ENCODE measurements at places on chromosomes 4 and X.
A peak's percentile ranks its signal among the peaks of the same experiment; 100 is the strongest.

- no peak for DNase-seq
Observed at GRCh38 chr4:112173593-112174558, 28.6 kb downstream of the FAM241A start.

- no peak for DNase-seq
Observed at GRCh38 chrX:1673337-1673736, 58.5 kb downstream of the ASMT start.

- no peak for DNase-seq
Observed at GRCh38 chr4:2138846-2139500, 79.8 kb downstream of the NAT8L start.

GRCh38 chr4:187491959-187492358, 503.6 kb upstream of the ZFP42 start:
- DNase-seq = no peak

- DNase-seq = no peak
Observed at GRCh38 chr4:64216741-64217140, 192.5 kb downstream of the TECRL start.

DNA sequence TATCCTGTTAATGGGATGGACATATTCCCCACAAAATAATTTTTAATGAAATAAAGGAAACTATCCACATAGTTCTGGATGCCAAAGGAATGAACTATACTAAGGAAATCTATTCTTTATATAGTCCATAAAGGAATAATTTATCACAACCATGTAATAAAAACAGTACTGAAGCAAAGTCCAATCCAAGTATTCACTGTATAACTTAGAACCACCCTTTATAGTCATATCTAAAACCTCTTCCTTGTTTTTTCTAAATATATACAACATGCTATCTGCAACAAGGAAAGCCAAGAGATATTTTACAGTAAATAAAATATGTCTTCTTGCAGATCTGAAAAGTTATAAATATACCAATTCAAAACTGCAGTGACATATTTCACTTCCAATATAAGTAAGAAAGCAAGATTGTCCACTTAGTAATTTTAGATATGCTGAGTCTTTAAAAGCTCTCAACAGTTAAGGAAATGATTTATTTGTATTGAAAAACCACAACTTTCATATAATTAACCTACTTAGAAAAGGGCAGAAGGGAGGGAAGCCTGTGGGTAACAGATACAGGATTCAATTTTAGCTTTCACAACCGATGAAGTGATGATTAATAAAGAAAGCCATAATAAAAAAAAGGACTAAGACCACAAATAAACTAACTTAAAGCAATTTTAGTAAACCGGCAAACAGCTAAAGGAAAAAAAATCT, 8.0 kb downstream of the NR3C2 start:
- DNase-seq = no peak

- DNase-seq = no peak
Observed at GRCh38 chr4:76563454-76564122, 128.6 kb downstream of the SHROOM3 start.

DNA sequence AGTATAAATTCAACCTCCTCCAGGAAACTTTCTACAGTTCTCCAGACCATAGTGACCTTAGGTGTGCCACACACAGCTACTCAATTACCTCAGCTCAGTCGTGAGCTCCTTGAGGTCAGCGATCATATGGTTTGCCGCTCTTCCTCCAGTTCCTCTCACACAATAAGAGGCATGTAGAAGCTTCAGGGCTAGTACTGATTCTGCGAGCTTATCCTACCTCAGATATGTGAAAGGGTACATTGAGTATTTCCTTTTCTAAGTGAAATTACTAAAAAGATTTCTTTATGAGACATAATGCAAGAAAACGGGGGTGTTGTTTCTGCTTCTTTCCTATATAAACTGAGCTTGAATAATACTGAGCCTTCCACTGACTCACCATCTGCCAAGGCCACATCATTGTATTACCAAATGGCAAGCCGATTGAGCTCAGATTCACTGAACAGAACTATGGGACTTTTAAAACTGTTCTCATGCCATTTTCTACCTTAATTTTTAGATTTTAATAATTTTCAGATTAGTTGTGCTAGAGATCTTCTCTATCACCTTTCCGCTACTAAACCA, 183.1 kb downstream of the HS6ST2 start:
- no peak for DNase-seq

GRCh38 chr4:80074069-80074468, 1.0 kb upstream of the ANTXR2 start:
- no peak for DNase-seq

DNA sequence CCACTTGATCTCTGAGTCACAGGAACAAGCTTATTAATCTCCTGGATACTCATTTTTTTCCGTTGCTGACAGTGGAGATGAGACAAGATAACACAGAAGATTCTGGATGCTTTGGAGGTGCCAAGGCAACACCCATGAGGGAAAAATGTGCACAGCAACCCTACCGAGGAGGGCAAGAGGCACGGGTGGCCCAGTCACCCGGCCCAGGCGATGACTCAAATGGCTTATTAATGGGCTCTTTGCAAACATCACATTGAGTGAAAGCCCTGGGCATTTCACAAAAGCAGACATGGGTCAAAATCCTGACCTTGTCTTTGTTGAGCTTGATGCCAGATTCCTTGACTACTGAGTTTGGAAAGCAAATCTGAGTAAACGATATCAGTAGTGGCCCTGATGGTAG, 315.1 kb downstream of the STK32B start:
- DNase-seq = no peak

- DNase-seq = no peak
Observed at GRCh38 chr4:142801966-142802365, 44.1 kb downstream of the INPP4B start.

GRCh38 chr4:68490826-68491457, 43.7 kb downstream of the TMPRSS11E start:
- DNase-seq = no peak

DNA sequence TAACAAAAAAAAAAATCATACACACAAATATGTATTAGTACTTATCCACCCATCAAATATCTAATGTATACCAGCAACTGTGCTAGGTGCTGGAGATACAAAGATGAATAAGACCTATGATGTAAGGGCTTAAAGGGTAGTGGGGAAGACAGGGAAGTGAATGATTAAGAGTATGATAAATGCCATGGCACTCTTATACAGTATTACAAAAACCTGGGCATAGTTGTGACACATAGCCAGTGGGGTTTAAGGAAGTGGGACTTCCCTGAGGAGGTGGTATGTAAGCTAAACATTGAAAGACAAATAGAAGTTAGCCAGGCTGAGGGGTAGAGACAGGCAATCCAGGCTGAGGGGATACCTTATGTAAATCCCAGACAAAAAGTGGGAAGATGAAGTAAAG, 23.5 kb downstream of the CHM start:
- DNase-seq = no peak

- peak; percentile 62 for DNase-seq
Observed at GRCh38 chr4:182806259-182807252, 110.6 kb downstream of the DCTD start.

- DNase-seq = no peak
Observed at GRCh38 chr4:84502955-84503373, 3.9 kb upstream of the NKX6-1 start.

GRCh38 chr4:24196785-24197184, 306.9 kb upstream of the PPARGC1A start:
- DNase-seq = no peak

- no peak for DNase-seq
Observed at GRCh38 chr4:125198916-125199315, 115.8 kb upstream of the FAT4 start.

- DNase-seq = no peak
Observed at GRCh38 chr4:41122309-41122708, 92.0 kb downstream of the APBB2 start.

DNA sequence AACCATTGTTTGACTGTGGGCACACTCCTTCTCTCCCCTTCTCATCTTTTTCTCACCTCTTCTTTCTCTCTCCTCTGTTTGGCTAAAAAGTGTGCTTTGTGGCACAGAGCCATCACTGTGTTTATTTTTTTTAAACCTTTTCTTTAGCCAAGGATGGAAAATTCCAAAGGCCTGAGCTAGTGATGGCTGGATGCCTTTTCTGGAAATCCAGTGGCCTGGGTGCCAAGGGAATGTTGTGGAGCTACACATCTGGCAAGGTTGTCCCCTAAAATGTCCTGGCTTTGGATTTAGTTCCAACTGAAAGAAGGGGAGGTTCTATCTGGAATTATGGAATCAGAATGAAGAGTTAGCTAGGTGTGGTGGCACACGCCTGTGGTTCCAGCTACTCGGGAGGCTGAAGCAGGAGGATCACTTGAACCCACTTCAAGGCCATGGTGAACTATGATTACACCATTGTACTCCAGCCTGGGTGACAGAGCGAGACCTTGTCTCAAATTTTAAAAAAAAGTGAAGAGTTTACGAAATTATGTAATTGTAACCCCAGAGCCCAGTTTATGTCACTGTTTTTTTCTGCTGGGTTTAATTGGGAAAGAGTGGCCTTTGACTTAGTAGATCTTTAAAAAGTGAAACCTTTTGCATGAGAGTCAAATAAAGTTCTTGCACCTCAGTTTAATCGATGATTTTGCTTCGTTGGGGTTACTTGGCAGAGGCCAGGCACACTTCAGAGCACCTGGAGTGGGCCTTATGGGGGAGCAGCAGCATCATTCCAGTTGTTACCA, 17.7 kb downstream of the DOCK11 start:
- DNase-seq = no peak

DNA sequence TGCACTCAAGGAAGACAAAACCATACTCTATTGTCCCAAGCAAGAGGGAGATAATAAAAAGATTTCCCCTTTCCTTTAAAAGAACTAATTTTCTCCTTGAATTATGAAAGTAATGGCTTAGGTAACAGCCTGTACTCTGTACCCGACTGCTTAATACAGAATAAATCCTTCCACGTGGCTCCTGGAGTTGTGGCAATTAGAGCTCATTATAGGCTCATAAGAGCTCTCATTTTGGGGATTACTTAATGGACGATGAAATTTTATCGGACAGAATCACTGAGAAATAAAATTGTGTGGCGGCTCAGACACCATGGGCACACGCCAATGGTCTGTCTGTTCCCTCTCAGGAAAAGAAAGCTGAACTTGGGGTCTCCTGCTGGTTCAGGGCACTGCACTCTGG, 2.8 kb upstream of the GSX2 start:
- no peak for DNase-seq

- DNase-seq = peak; percentile 50
Observed at GRCh38 chrX:107676559-107677378, 48.5 kb downstream of the PRPS1 start.

- no peak for DNase-seq
Observed at GRCh38 chr4:73853246-73853704, at the start of gene PF4V1. TSS of gene PF4V1 (plus strand) at chr4:73853296. CDS start at chr4:73853363, 67 bp downstream.

DNA sequence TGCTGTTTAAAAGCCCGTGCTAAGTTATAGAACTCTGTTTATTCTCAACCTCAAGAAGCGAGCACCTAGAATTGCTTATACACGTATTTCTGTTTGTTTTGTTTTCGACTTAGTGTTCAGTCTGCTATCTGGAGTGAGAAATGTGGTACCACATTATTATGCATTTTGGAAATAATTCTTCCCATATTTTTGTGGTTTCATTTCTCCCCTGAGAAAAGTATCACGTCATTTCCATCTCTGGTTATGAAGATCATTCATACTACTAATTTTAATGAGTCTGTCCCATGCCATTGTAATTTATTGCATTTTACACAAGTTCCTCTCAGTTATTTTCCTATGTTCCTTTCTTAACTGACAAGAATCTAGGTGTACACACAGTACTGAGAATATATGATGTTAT, 186.0 kb downstream of the DCHS2 start:
- no peak for DNase-seq

DNA sequence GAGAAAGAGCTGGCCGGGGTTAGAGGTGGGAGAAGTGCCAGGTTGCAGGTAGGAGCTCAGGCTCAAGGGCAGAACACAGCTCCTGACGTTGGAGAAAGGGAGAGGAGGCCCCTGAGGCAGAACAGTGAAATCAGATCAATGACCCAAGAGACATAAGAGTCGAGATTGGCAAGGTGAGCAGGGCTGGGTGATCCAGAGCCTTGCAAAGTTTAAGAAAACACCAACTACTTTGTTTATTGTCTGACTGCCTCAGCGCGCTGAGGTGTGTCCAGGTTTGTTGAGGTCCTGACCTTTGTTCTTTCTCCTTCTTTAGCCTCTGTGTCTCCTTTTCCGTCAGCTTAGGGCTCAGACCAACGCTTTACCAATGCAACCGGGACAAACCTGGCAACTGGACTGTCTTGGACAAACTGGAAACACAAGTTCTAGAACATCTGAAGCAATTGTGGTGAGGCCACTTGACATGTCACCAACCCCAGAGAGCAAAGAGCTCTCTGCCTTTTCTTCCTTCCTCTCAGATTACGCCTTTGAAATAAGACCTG, 28.3 kb downstream of the CHRNA9 start:
- DNase-seq = no peak

DNA sequence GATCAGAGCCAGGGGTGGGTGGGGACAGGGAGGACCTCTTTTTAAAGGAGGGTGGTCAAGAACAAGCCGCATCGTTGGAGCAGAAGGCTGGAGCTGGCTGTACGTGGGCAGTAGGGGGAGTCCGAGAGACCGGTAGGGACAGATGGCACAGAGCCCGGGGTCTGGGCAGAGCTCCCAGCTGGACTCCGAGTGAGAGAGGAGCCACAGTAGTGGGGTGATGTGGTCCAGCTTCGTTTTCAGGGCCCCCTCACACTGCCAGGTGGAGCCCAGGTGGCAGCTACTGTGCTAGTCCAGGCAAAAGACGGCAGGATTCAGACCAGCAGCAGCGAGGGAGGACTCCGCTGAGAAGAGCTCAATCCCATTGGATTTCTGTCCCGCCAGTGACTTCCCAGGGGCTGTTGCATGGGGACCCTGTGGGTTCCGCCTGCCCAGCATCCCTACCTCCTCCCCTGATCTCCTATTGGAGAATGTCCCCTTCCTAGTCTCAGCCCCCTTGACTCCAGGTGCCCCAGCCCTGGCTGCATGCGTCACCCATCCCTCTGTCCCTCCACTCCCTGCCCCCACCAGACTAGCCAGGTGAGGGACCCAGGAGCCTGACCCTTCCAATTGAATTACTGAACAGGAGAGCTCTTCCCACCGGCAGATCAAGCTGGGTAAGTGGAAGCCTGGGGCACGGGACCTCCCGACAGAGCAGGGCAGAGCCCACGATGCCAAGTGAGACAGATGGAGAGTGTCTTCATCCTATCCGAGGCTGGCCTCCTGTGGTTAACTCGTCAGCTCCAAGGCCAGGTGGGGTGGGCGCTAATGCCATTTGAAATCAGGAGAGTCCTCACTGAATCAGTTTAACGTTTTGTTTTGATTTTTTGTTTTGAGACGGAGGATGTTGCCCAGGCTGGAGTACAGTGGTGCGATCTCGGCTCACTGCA, 2.9 kb downstream of the ARHGAP4 start:
- DNase-seq = no peak

GRCh38 chr4:78809928-78810835, 34.0 kb downstream of the BMP2K start:
- no peak for DNase-seq

DNA sequence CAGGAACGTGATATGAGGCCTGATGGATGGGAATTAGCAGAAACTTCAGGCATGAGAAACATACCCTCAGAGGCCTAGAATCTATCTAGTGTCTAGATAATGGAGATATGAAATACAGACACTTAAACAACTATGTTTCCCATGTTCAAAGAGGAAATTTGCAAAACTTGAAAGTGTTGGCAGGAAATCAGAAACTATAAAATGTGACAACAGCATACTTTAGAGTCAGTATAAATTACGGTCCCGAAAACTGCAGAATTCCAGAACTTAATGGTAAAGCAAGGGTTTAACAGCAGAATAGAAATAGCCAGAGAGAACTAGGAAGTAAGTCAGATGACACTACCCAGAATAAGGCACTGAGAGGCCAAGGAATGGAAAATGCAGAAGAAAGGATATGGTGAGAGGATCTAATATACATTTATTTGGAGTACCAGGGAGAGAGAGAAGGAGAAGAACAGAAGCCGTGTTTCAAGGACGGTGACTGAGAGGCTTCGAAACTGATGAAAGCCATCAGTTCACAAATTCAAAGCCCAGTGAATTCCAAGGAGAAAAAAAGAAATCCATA, 7.4 kb downstream of the HTT-AS start:
- DNase-seq = no peak

Data from activated CD8-positive, alpha-beta memory T cell treated with anti-CD3 and anti-CD28 coated beads, Interleukin-2, amount 50 U/mL, for 4 hours (primary cell).